ENCODE measurements at places on chromosomes 2 and 18.

DNA sequence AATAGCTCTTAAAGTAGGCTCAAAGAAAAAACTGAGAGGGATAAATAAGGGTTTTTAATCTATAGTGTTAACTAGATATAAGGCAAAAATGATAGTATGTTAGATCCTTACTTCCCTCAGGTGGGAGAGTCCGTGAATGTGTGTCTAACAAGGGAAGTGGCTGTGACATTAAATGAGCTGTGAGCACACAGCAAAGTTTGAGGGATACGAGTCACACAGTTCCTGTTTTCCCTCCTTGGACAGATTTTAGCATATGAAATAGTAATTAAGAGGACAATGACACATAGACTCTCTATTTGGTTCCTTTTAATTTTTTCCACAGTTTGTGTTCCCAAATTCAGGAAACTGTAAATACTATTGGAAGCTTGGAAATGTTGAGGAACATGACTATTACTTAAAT, 148.4 kb upstream of the CAVIN2 start:
- no peak for DNase-seq

DNA sequence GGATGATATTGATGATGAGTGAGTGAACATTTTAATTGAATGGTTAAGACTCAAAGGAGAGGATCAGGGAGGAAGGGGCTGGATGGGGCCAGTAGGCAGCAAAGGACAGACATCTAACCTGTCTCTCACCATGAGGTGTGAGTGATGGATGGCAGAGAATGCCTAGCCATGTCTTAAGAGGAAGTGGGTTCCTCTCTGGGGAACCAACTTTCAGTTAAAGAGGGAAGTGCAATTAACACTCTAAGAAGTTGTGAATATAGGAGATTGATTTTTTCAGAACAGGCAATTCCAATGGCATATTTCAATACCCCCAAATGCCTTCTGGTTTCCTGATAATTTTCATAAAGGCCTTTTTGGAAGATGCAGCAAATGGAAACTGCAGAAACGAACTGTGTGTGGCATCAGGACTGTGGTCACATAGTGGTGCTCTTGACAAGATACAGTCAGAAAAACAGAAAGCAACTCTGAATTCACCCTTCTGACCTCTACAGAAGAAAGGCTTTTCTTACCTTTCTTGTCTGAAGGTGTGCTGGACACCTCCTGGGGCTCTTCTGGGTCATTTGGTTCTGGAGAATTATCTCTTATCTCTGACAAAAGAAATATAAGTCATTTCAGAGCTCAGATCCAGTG, 10.2 kb downstream of the SP110 start:
- DNase-seq = no peak

DNA sequence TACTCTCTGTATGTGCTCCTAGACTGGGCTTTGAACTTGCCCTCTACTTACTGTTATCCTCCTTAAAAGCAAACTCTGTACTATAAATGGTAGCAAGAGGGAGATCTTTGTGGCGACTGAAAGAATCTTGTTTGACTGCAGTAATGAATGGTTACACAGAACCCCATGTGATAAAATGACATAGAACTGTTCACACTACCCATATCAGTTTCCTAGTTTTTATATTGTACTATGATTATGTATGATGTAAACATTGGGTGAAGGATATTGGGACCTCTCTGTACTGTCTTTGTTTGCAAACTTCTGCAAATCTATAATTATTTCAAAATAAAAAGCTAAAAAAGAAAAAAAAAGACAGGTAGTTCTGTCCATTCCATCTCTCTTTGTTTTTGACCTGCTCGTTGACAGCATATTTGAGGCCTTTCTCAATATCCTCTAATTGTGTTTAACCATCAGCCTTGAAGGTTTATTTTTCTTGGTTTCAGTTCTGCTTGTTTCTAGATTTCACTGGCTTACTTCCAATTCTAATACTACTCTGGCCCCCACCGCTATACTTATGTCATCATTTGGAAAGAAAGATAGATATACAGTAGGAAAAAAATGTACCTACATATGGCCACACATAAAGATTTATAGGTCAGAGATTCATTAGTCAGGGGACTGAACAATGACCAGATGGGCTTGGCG, 79.2 kb upstream of the MYO3B start:
- no peak for DNase-seq

DNA sequence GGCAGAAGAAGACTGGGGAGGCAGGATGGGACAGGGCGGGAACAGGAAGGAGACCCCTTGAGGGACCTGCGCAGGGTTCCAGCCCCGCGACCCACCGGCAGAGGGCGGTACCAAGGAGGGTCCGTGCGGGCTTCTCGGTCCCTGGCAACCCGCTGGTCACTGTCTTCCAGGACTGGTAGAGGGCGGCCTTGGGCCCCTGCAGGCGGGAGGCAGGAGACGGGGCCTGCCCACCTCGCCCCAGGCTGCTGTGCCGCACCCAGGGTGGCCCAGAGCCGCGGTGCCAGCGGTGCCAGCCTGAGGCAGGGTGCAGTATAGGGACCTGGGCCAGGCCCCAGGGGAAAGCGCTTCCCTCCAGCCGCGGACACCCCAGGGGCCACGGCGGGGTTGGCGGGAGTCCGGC, 34.5 kb downstream of the NEURL3 start:
- DNase-seq = peak; percentile 60

- peak; percentile 32 for DNase-seq
These were observed 464 bp downstream of the CYBRD1 start for GRCh38 chr2:171522788-171523087.

- DNase-seq = no peak
These were observed 424.0 kb downstream of the ARHGAP15 start for GRCh38 chr2:143553261-143553660.

DNA sequence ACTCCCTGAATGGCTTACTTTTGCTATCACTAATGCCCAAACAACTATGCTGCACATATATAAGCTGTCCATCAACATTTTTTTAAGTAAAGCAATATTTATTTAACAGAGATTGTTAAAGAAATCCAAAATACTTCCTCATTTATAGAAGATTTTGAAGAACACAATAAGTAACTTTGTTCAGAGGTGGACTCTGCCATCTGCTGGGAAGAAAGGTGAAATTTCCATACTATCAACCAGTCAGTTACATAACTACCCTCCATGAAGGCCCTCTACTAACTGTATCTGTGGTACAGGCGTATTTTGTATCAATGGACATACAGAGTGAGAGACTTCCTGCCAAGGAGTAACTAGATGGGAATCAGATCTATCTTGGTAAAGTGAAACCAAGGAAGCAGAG, 106.0 kb downstream of the DTNB start:
- DNase-seq = no peak

DNA sequence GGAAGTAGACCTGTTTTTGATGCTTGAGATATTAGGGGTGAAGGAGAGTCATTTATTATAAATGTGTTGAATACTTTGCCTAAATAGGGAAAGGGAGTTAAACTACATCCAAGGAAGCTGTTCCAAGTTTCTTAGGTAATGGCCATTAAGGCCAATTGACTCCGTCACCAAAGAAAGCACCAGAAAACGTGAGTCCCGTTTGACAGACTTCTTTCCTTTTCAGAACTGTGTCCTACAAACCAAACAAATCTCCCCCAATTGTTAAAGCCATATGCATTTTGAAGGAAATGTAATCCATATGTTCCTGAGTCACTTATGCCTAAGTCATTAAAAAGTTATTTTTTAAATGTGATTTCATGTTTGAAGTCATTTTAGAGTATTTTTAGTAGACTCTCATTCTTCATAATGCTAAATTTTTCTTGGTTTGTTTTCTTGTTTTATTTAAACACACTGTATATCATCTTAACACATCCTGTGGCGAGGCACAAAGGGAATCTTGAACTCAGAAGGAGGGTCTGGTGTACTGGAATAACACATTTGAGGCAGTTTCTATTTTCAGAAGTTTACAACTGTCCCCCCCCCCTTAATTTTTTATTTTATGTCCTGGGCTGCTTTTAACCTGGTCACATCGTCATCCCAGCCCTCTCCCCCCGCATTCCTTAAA, 133.7 kb downstream of the RHBDD1 start:
- DNase-seq = no peak

DNA sequence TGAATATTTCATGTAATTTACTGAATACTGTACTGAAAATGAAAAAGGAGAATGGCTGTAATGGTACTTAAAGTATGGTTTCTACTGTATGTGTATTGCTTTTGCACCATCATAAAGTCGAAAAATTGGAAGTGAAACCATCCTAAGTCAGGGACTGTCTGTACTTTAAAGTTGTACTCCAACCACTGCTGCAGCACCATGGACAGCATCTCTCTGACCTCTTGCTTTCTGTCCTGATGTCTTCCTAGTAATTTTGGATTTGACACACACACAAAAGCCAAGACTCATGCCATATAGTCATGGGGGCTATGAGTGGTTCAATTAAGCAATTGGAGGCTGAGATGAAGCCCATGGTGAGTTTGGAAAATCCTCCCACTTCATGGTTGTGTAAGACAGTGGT, 256.3 kb upstream of the PKDCC start:
- DNase-seq = no peak

- DNase-seq = no peak
These were observed 298.6 kb upstream of the CDH20 start for GRCh38 chr18:61034580-61034979.

GRCh38 chr2:67600222-67600871, 203.2 kb downstream of the ETAA1 start:
- DNase-seq = peak; percentile 33

DNA sequence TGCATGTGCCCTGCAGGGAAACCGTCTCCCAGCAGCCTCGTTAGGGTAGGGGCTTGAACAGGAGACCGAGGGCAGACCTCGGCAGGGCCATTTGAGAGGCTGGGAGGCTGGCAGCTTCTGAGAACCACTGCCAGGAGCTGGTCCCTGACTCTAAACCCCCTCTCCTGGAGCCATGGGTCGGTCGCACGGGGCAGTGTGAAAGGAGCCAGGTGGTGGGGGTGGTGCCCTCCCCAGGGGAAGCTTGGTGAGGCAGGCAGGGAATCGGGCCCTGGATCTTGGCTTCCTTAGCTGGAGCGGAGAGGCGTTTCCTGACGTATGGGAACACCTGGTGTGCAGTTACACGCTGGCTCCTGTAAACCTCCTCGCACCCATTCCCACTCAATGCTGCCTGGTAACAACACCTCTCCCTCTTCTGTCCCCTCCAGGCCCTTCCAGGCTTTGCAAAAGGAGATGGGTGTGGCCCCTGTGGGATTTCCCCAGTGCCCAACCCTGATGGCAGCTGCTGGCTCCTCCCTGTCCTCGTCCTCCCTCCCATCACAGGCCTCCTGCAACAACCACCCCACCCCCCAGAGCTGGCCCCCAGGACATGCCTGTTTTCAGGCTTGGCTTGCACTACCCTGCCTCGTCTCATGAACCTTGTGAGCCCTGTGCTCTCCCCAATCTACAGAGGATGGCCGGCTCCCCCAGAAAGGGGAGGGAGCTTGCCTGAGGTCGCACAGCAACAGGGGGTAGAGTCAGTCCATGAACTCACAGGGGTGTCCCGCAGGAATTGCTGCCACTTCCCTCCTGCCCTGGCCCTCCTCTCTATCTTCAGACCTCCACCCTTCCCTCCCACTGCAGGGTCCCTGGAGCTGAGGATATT, 24.4 kb downstream of the ADRA2B start:
- DNase-seq = no peak

DNA sequence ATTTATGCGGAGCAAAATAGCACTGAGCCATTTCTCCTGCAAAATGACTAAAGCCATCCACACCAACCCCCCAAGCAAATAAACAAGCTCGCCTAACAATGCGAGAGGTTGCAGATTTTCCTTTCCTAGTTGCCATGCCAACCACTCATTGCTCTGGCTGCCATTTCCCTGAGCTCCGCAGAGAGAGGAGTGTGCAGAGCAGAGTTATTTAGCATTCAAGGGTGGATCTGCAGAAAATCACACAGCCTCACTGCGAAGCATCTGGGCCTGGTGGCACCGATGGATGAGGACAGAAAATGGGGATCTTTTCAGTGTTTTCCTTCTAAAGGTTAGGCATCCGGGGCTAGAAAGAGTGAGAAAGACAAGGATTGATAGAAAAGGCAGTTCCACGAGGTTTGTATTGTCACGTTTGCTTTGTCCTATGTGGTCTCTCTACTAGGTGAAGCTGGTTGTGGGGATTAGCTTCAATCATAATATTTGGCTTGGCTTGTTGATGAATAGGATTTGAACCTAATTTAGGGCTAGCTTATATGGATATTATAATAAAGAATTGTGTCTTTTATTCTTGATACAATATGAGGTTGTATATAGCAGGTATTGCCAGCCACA, 110.2 kb upstream of the UNC80 start:
- no peak for DNase-seq

GRCh38 chr2:216881411-216881810, 21.5 kb upstream of the TNP1 start:
- DNase-seq = no peak

DNA sequence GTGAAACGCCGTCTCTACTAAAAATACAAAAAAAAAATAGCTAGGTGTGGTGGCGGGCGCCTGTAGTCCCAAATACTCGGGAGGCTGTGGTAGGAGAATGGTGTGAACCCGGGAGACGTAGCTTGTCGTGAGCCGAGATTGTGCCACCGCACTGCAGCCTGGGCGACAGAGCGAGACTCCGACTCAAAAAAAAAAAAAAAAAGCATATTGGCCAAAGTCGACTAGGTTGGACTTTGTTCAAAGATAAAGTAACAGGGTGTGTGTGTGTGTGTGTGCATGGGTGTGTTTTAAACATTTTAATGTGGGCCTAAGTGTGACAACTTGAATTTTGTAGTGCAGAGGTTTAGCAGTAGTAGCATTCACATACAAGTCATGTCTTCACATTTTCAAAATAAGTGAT, 11.7 kb downstream of the GEMIN6 start:
- no peak for DNase-seq

DNA sequence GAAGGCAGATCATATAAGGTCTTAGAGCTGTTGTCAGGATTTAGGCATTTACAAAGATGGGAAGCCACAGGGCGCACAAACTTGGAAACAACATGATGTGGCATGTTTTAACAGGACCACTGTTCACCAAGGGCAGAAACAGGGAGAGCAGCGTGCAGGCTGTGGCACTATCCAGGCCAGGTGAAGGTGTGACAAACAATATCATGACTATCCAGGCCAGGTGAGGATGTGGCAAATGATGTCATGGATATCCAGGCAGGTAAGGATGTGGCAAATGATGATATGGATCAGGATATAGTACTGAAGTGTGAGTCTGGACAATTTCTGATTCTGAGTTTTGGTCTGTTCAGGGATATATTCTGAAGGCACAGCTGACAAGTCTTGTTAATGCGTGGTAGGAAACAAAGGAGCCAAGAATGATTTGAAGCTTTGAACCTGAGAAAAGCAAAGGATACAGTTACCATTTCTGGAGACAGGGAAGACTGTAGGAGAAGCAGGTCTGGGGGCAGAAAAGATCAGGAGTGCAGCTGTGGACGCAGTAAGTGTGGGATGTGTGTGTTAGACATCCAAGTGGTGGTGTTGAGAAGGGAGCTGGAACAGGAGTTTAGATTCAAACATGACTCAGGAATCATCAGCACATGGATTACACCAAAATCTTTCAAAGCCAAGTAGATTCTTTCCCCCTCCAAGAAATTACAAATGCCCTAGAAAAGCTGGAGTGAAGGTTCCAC, 205.9 kb downstream of the TMEM163 start:
- DNase-seq = no peak

DNA sequence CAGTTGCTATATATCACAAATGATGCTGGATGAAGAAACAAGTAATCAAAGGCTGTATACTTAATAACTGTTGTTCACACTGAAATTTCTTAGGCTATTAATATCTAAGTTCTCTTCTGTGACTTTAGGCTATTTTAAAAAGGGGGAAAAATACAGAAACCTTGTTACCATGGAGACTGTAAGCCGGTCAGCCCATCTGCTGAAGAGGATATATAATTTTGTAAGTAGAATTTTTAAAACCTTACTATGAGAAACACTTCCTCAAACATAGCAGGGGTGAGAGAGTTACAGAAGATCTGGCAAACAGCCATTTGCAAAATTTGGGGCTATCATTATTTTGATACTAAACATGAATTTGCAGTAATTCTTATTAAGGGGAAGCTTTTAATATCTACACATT, 27.8 kb downstream of the CACNB4 start:
- DNase-seq = no peak
